ENCODE measurements at places on chromosomes 1 and 21. TPM values are rescaled to one million over a fixed set of nuclear protein-coding genes. Genes with fewer than 3 reads are reported as not detected.

GRCh38 chr1:23854568-23854967 lies 13.5 kb downstream of the FUCA1 start:
- H3K4me1 ChIP-seq: no peaks in the 10 kb centered on the region
- H3K27ac ChIP-seq: no peak overlapping the region
- peak; percentile 58 for DNase-seq
- peaks cover 3% of the 10 kb centered on the region for H3K36me3 ChIP-seq
- no peaks in the 10 kb centered on the region for H3K27me3 ChIP-seq

- H3K36me3 ChIP-seq: no peaks in the 10 kb centered on the region
- no peaks in the 10 kb centered on the region for H3K4me1 ChIP-seq
- peaks cover 20% of the 10 kb centered on the region for H3K27me3 ChIP-seq
- H3K4me3 ChIP-seq: no peak within 1 kb of the TSS
Measured at GRCh38 chr1:161238039-161238473, at the start of gene NR1I3. Gene NR1I3, minus strand, starts transcription at chr1:161238203. Its CDS starts 1,638 bp downstream, at chr1:161236565.

- no peak for DNase-seq
- H3K4me1 ChIP-seq: peaks cover 13% of the 10 kb centered on the region
- no peak overlapping the region for H3K4me3 ChIP-seq
- no peaks in the 10 kb centered on the region for H3K27me3 ChIP-seq
- H3K27ac ChIP-seq: no peak overlapping the region
Measured at GRCh38 chr1:244006961-244007360, 44.1 kb upstream of the ZBTB18 start.

GRCh38 chr1:76862447-76862846 lies 4.8 kb upstream of the ST6GALNAC5 start:
- no peak for DNase-seq
- H3K27me3 ChIP-seq: peaks cover 35% of the 10 kb centered on the region
- H3K4me1 ChIP-seq: no peaks in the 10 kb centered on the region
- no peak overlapping the region for H3K4me3 ChIP-seq

- no peak overlapping the region for H3K27ac ChIP-seq
- H3K36me3 ChIP-seq: no peaks in the 10 kb centered on the region
- DNase-seq: peak; percentile 78
- H3K4me1 ChIP-seq: no peaks in the 10 kb centered on the region
- H3K27me3 ChIP-seq: peaks cover 7% of the 10 kb centered on the region
Measured at GRCh38 chr21:30831194-30831765, 1.7 kb upstream of the KRTAP7-1 start.

GRCh38 chr1:39213511-39214002 lies 9.1 kb downstream of the MACF1 start:
- peaks cover 24% of the 10 kb centered on the region for H3K36me3 ChIP-seq
- no peaks in the 10 kb centered on the region for H3K27me3 ChIP-seq
- DNase-seq: no peak
- no peak overlapping the region for H3K4me3 ChIP-seq
- peak overlapping the region; percentile 93 for H3K27ac ChIP-seq

- H3K4me3 ChIP-seq: no peak overlapping the region
- H3K4me1 ChIP-seq: no peaks in the 10 kb centered on the region
- no peak for DNase-seq
- H3K27me3 ChIP-seq: peaks cover 4% of the 10 kb centered on the region
Measured at GRCh38 chr1:200708161-200708560, 30.5 kb upstream of the CAMSAP2 start.

- DNase-seq: no peak
- H3K36me3 ChIP-seq: no peaks in the 10 kb centered on the region
- peaks cover 2% of the 10 kb centered on the region for H3K27me3 ChIP-seq
- peaks cover 4% of the 10 kb centered on the region for H3K4me1 ChIP-seq
- no peak overlapping the region for H3K4me3 ChIP-seq
Measured at GRCh38 chr1:26027716-26028489, 6.3 kb downstream of the EXTL1 start.

DNA sequence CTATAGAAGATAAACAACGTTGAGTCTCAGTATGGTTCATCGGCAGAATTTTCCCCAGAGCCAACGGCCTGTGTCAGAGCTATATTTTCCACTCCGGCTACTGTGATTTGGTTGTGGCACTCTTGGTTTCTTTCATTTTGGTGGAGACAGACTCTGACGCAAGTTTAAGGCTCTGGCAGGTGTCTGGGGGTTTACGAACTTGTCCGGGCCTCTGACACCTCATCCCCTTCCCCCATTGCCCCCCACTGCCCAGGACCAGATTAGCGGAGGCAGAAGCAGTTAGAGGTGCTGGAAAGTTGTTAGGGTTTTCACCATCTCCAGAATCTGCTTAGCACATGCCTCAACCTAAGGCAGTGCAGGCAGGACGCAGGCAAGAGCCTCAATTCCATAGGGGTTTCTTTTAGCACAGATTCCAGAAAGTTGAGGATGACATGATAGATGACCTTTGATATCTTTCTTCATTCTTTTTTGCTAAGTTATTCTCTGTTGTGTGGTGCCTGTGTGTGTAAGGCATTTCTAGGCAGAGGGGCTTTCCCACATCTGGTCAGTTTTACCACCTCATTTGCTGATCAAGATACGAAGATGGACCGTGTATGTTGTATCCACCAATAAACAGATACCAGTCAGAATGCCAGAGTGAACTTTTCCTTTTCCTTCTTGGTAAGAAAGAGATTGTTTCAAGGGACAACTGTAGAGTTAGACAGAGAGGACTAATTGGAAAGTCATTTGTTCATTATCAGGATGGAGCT lies 18.4 kb upstream of the IL10 start:
- peaks cover 38% of the 10 kb centered on the region for H3K27me3 ChIP-seq
- peak overlapping the region; percentile 17 for H3K4me3 ChIP-seq
- H3K4me1 ChIP-seq: peaks cover 72% of the 10 kb centered on the region
- peak overlapping the region; percentile 62 for H3K27ac ChIP-seq
- peaks cover 2% of the 10 kb centered on the region for H3K36me3 ChIP-seq

- H3K4me1 ChIP-seq: no peaks in the 10 kb centered on the region
- peaks cover 34% of the 10 kb centered on the region for H3K36me3 ChIP-seq
- no peak overlapping the region for H3K27ac ChIP-seq
Measured at GRCh38 chr1:27811741-27812500, 18.7 kb upstream of the PPP1R8 start.

- H3K36me3 ChIP-seq: no peaks in the 10 kb centered on the region
- peak; percentile 68 for DNase-seq
- peak overlapping the region; percentile 77 for H3K27ac ChIP-seq
- H3K4me3 ChIP-seq: peak overlapping the region; percentile 65
- no peaks in the 10 kb centered on the region for H3K27me3 ChIP-seq
- H3K4me1 ChIP-seq: peaks cover 41% of the 10 kb centered on the region
Measured at GRCh38 chr1:234544087-234544579, 65.2 kb upstream of the TARBP1 start.

CACYBP gene
- 389 TPM for total RNA-seq

CDC20 gene
- total RNA-seq: 84.3 TPM

AKR7A2 gene
- total RNA-seq: 35.4 TPM

SLC30A10 gene
- total RNA-seq: not detected

COG2 gene
- total RNA-seq: 44.1 TPM

PEF1 gene
- total RNA-seq: 64.0 TPM

SPRR2G gene
- total RNA-seq: not detected

CHIA gene
- not detected for total RNA-seq

All from activated CD4-positive, alpha-beta T cell treated with anti-CD3 and anti-CD28 coated beads, Interleukin-2, amount 10 ng/mL, durations not matched to agents 24 days and 14 days (primary cell).